ENCODE measurements at places on chromosomes 5 and 9. TPM values are rescaled to one million over a fixed set of nuclear protein-coding genes. Genes with fewer than 3 reads are reported as not detected.
A peak's percentile ranks its signal among the peaks of the same experiment; 100 is the strongest.

NME5 gene
- not detected for total RNA-seq

PCDHA9 gene
- total RNA-seq, result not detected

UGT3A1 gene
- total RNA-seq, result not detected

SH3GL2 gene
- total RNA-seq, result not detected

SCGB3A2 gene
- total RNA-seq, result not detected

CCDC183 gene
- not detected for total RNA-seq

OBP2B gene
- not detected for total RNA-seq

SGCD gene
- 0.43 TPM for total RNA-seq

DBH gene
- total RNA-seq, result not detected

GRCh38 chr9:81825846-81826516, 102.2 kb upstream of the SPATA31D4 start:
- DNase-seq, result peak; percentile 76

GRCh38 chr5:113463032-113463431, 25.2 kb downstream of the MCC start:
- DNase-seq, result no peak

DNA sequence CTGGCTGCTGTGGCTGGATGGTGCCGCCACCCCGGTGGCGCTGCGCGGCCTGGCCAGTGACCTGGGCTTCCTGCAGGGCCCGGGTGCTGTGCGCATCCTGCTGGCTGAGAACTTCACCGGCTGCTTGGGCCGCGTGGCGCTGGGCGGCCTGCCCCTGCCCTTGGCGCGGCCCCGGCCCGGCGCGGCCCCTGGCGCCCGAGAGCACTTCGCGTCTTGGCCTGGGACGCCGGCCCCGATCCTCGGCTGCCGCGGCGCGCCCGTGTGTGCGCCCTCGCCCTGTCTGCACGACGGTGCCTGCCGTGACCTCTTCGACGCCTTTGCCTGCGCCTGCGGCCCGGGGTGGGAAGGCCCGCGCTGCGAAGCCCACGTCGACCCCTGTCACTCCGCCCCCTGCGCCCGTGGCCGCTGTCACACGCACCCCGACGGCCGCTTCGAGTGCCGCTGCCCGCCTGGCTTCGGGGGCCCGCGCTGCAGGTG, 17.5 kb downstream of the CRB2 start:
- DNase-seq, result no peak

GRCh38 chr5:133006653-133007052, 19.7 kb downstream of the ZCCHC10 start:
- no peak for DNase-seq

GRCh38 chr9:34669809-34670562, 7.5 kb upstream of the CCL27 start:
- no peak for DNase-seq

DNA sequence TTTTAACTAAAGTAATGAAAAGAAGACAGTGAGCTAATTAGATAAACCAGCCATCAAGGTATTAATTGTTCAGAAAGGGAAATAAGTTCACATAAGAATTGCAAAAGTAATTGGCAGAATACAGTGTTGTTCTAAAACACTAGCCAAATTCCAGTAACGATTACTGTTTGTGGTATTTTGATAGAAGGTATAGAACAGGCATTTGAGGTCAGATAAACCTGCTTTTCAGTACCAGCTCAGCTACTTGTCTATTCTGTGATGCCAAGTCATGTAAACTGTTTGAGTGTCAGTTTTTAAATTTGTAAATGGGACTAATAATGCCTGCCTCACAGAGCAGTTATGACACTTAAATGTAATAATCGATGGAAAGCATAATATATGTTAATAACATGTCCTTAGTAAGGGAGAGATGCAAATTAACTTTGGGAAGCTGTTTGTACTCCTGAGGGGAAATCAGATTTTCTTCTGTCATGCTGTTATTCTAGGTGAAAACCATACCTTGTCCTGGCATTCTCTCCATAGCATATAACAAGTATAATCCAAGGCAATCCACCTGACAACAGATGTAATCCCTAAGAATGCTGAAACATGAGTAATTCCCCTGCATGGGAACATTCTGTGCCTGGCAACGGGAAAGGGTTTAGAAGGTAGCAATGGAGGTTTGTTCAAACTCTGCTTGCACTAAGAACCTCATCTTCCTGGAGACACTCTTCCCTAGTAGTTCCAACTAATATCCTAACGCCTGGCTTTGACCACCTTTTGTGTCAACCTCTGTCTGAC, 509.5 kb upstream of the PAPPA start:
- no peak for DNase-seq

- DNase-seq, result no peak
These were observed 82.1 kb downstream of the FBN2 start for GRCh38 chr5:128455841-128456361.

DNA sequence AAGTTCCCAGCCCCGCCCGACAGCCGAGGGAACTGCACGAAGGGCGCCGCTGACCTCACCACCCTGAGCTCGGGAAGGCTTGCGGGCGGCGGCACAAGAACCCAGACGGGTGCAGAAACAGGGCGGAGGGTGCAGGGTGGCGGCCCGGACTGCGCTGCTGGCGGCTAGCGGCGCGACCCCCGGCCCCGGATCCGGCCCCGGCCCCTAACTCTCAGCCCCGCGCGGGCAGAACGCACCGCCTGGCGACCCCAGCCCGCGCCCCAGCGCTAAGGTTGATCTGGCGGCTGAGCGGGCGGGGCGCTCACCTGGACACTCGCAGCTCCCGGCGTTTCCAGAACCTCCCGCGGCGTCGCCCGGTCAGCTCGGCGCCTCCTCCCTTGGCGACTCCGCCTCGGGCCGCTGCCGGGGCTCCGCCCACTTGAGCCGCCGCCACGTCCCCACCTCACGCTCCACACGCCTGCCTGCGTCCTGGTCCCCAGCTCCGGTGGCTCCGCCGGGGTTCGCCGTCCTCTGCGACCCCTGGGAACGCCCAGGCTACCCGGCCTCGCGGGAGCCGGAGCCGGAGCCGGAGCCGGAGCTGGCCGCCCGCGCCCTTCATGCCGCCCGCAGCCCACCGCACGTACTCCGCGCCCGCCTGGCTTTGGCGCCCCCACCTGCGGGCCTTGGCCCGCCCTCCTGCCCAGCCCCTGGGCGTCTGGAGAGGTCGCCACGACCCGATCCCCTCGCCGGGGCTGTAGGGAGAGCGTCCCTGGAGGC, at the start of gene P4HA2:
Gene P4HA2 (minus strand): TSS at position 369 of the 756 bp plus-strand sequence. CDS start 9,227 bp downstream, outside the sequence.
- peak; percentile 68 for DNase-seq

DNA sequence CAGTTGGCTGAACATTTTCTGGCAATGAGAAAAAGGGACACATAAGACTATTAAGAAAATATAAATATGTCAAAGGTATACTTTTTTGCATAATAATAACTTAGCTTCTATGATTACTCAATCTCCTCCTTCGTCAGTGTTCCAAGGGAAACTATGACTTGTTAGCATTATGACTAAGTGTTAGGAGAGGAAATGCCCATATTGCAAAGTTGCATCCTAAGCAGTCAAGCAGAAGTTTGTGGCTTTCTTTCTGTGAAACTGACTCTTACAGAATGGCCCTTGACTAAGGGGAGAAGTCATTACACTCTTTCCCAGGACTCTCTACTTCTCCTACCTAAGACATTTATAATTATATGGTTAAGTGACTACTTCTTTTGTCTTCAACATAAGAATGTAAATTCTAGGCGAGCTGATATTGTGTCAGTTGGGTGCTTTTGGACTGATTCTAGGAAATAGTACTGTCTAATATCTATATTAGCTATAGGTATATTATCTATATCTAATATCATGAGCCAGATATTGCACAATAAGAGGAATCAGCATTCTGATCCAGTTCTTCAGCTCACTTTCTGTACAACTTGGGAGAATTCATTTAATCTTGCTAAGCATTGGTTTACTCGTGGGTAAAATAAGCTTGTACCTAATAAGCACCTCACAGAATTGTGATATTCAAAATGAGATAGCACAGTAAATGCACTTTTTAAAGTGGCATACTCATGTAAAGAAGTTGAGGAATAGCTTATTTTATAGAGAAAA, 16.4 kb upstream of the SPINK6 start:
- DNase-seq, result peak; percentile 73

DNA sequence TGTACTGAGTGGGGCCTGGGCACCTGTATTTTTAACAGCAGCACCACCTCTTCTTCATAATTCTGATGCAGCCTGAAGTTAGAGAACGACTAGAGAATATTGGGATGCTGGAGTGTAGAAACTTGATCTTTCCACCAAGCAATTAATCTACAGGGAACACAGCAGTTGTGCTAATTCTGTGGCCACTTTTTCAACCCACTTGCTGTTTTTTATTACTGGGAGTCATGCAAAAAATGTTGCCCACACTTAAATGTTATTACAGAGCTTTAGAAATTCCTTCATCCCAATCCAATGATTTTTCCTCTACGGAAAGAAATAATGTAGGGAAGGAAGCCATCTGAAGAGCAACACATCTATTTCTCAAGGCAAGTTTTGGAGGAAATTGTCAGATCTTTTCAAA, 190.9 kb upstream of the TUT7 start:
- DNase-seq, result no peak

DNA sequence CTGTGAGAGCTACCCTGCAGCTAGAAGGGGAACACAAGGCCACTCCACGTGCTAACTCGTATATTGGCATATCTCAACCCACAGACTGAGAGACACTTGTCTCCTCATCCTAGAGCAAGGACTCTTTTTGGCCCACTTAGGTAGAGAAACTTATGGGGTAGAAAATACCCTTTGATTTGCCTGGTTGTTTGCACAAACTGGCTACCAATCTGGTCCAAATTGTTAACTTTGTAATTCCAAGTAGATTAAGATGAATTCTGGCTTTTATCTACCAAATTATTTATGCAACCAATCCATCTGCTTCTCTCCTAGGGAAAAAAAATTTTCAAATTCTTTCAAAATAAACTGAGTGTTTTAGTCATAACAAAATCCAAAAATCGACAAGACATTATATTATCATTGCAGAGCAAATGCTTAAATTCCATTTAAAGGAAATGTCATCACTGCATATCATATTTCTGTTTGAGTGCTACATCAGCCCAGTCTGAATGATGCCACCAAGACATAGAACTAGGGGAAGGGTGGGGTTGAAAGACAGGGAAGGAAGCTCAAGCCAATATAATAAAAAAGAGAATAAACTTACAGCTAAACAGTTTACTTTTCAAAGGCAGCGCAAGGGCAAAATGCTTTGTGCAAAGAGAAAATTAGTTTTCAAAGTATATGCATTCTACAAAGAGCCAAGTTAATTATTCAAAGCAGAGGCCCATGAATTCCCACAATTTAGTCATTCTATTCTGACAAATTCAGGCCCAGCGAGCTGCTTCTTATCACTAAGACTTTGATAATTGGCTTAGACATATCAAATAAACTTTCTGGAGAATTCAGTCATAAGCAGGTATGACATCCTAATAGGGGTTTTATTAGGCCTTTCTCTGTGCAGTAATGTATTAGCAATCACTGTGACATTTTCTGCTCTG, 198.0 kb downstream of the CAAP1 start:
- no peak for DNase-seq

GRCh38 chr9:136544964-136545691, 720 bp downstream of the NOTCH1 start:
- DNase-seq, result no peak

GRCh38 chr5:174903172-174903732, 178.9 kb downstream of the MSX2 start:
- peak; percentile 11 for DNase-seq

GRCh38 chr9:32579706-32580331, 6.9 kb upstream of the NDUFB6 start:
- DNase-seq, result peak; percentile 30

- no peak for DNase-seq
These were observed 67.3 kb upstream of the GARNL3 start for GRCh38 chr9:127197186-127197860.

- no peak for DNase-seq
These were observed 517.7 kb upstream of the CLINT1 start for GRCh38 chr5:158376679-158377078.

GRCh38 chr9:8477450-8477849, 677.9 kb upstream of the DMAC1 start:
- no peak for DNase-seq

- no peak for DNase-seq
These were observed 31.0 kb downstream of the MTREX start for GRCh38 chr5:55338810-55339243.

- no peak for DNase-seq
These were observed 688.0 kb upstream of the SEMA6A start for GRCh38 chr5:117262572-117263131.

- DNase-seq, result no peak
These were observed 57.2 kb downstream of the CDC42SE2 start for GRCh38 chr5:131321066-131321465.

GRCh38 chr5:6785861-6786180, 72.6 kb downstream of the TENT4A start:
- DNase-seq, result no peak

GRCh38 chr5:128339585-128339984, 198.5 kb downstream of the FBN2 start:
- no peak for DNase-seq

Measured in HT1080 (cell line).